ENCODE measurements at places on chromosomes 6 and 20.

DNA sequence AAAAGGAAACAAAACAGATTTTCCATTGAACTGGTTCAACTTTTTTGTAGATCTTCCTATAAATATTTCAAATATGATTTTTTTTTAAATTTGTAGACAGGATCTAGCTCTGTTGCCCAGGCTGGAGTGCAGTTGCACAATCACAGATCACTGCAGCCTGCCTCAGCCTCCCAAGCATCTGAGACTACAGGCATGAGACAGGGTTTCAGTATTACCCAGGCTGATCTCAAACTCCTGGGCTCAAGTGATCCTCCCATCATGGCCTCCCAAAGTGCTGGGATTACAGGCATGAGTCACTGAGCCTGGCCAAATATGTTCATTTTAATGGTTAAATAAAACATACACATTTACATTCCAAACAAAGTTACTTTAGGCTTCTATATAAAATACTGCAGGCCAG lies 33.6 kb downstream of the SAMHD1 start:
- DNase-seq: peak; percentile 28

DNA sequence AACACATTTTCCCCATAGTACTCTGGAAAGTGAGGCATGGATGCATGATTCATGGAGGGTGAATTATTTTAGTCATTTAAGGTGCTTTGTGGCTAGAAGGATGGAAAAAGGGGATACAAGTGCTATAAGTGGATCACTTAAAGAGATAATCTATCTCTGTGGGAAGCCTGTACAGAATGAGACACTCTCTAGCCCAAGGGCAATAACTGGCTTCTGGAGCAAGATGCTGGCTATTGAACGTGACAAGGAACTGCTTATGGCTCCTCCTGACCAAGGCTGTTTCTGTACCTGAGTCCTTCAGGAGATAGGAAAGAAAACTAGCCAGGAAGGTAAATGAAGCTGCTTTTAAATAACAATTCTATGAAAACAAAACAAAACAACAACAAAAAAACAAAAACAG lies 590.7 kb downstream of the EYS start:
- no peak for DNase-seq

DNA sequence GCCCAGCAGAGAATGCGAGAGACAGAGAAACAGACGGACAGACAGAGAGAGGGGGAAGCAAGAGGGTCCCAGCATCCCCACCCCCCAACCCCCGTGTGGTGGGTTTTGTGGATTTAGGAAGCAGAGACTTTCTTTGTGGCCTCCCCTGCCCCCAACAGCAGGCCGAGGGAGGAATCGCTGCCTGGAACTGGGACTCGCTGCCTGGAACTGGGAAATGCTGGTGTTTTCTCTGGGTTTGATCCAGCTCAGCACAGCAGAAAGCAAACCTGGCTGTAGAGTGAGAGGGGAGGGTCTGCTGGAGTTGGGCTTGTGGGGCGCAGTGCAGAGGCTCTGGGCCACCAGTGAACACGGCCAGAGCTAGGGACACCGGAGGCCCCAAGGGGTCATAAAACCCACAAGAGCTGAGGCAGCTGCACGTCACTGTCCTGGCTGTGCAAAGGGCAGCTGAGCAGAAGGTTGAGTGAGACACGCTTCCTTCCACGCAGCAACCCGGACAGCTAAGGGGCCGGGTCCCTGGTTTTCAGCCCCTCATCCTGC lies 181.8 kb downstream of the TAF4 start:
- no peak for DNase-seq

GRCh38 chr6:148507774-148508173 lies 165.1 kb downstream of the SASH1 start:
- peak; percentile 52 for DNase-seq

GRCh38 chr6:13425943-13426931 lies 61.2 kb downstream of the GFOD1 start:
- peak; percentile 54 for DNase-seq

DNA sequence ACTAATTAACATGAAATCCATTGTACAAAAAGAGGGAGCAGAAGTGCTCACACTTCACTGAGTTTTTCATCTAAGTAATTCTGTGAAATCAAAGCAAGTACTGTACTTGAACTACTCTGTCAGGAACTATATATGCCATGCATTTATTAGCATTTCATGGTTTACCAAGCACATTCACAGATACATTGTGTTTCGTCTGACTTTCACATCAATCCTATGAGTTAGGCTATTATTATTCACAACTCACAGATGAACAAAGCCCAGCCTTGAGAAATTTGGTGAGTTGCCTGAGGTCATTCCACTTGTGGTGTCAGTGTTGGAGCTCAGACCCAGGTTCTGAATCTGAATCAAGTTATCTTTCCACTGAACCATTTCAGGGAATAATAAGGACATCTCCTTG lies 33.7 kb upstream of the TENT5A start:
- DNase-seq: no peak

DNA sequence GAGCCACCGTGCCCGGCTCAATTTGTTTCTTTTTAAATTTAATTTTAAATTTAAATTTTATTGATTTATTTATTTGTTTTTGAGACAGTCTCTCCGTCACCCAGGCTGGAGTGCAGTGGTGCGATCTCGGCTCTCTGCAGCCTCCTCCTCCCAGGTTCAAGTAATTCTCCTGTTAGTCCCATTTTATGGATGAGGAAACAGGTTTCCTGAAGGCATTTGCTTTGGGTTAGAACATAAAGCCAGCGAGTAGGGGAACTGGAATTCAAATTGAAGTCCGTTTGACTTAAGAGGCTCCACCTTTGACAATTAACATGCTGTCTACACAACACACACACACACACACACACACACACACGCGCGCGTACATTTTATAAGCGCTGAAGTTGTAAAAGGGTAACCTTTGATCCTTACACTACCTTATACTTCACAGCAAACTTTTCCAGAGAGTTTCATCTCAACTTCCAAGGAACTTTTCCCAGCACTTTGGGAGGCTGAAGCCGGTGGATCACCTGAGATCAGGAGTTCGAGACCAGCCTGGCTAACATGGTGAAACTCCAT lies 232.0 kb downstream of the BCAS1 start:
- DNase-seq: no peak

GRCh38 chr6:150672800-150673199 lies 73.1 kb downstream of the PLEKHG1 start:
- no peak for DNase-seq

DNA sequence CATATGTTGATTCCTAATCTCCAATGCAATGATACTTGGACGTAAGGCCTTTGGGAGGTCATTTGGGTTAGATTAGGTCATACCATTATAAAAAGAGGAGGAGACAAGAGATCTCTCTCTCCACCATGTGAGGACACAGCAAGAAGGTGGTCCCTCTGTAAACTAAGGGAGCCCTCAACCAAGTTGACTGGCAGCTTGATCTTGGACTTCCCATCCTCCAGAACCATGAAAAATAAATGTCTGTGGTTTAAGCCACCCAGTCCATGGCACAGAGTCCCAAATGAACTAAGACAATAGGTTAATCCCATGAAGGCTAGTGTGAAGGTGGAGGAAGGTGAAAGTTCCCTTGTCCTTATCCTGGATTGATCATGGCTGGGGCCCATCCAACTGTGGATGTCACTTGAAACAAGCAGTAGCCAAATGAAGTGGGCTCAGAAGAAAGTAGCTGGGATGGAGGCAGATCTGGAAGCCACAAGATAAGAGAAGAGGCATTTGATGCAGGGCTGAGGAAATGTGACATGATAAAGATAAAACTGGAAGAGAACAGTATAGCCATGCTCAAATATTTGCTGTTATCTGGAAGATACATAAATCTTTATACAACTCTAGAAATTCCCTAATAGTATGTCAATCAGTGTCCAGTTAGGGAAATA lies 99.9 kb downstream of the BANF2 start:
- no peak for DNase-seq

DNA sequence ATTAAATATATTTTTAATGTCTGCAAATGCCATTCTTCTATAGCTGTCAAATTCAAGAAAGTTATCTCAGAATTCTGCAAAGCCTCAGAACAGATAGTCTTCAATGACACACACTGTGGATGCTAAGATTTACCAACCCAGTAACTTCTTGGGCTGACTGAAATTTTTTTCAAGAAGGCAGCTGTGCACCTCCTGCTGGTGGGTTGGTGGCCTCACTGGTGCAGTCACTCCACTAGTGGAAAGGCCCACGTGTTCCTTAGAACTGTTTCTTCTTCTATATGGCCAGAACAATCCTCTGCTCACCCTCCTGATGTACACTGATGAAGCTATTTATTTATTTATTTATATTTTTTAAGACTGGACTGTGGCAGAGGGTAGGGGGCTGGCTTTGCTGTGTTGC lies 28.1 kb upstream of the MTCL3 start:
- DNase-seq: no peak

All from fibroblast of skin of right biceps (primary cell).